Midbrain (tissue), 1 donor: ENCODE measurements at places on chromosomes 13 and 19.

DNA sequence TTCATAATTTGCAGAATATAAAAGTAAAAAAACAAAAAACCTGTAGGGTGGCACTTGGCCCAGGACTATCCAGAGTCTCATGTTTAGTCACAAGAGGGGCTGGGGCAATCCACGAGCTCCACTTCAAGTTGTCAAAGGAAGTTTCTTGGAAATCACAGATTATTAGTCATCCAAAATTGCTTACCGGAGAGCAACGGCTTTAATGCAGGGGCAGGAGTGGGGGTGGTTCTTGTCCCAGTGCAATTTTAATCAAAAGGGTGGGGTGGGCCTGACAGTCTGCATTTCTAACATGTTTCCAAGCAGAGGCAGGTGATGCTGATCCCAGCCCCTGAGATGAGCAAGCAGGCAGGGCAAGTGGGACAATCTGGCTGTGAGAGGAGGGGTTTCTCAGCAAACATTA, 233.9 kb downstream of the ABCC4 start:
- DNase-seq = no peak

- no peak for DNase-seq
Observed at GRCh38 chr13:100356426-100356825, 232.2 kb downstream of the GGACT start.

- DNase-seq = no peak
Observed at GRCh38 chr19:45554481-45554880, 30.1 kb downstream of the OPA3 start.

- peak; percentile 92 for DNase-seq
Observed at GRCh38 chr19:10227026-10227971, 3.8 kb downstream of the S1PR2 start.

- DNase-seq = no peak
Observed at GRCh38 chr13:87889254-87889653, 218.1 kb downstream of the SLITRK5 start.

DNA sequence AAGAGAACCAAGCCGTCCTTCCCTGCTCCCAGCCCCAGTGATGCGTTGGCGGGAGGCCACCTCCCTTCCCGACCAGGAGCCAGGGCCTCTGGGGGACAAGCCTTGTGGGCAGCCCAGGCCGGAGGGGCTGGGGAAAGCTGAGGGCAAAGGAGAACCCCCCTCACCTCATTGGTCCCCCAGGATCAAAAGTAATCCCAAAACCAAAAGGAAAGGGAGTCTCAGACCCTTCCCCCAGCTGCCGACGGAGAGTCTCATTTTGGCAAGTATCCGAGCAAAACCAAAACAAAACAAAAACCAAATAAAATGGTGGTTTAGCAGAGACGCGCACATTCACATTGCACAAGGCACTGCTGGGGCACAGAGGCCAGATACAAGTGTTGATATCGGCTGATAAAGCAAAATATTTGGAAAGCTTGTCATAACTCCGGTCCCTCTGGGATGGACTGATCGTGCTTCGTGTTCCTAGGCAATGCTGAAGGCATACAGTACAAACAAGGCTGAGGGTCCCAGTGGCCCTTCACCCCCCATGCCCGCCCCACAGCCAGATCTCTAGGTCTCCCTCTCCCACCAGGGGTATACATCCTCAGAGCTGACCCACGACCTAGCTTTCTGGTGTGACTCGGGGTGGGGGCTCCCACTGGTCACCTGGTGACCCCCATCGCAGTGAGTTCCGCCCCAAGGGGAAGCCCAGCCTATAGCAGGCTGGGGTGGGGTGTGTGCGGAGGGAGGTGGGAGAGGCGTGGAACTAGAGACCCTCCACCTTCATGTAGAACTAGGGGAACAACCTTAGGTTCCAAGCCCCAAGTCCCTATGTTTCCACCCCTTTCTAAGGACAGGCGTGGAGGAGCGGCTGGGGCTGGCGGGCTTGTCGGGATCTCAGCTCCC, 2.1 kb downstream of the CEBPA start:
- no peak for DNase-seq

GRCh38 chr19:53981376-53981951, 10.0 kb upstream of the CACNG6 start:
- DNase-seq = no peak

DNA sequence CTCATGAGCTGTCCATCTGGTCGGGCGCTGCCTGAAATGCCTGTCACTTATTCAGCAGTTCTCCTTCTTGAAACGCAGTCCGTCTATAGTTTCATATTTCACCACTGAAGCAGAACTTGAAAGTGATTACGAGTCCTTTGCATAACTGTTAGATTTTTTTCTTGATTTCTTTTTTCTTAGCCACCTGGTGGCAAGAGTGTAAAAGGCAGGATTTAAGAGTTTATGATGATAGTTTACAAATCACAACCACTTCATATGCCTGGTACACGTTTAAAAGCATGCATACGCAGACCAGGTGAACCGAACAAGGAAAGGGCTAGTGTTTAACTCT, 45.8 kb downstream of the GGACT start:
- DNase-seq = no peak

DNA sequence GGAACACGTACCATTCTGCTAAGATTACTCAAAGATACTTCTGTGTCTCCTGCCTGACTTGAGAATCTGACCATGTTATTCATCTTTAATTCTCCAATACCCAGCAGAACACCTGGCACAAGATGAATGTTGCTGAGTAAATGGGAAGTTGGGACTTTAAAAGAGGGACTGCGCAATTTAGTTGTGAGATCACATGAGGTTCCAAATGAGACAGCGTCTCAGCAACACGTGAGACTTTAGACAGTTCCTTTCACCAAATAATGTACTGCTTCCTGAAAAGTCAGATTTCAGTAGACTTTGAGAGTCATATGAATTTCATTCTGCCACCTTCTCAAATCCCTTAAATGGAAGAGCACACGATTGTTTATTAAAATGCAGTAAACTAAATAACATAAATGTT, 36.7 kb downstream of the DOCK9 start:
- no peak for DNase-seq

GRCh38 chr19:38778733-38779132, 5.4 kb upstream of the LGALS7 start:
- DNase-seq = no peak

DNA sequence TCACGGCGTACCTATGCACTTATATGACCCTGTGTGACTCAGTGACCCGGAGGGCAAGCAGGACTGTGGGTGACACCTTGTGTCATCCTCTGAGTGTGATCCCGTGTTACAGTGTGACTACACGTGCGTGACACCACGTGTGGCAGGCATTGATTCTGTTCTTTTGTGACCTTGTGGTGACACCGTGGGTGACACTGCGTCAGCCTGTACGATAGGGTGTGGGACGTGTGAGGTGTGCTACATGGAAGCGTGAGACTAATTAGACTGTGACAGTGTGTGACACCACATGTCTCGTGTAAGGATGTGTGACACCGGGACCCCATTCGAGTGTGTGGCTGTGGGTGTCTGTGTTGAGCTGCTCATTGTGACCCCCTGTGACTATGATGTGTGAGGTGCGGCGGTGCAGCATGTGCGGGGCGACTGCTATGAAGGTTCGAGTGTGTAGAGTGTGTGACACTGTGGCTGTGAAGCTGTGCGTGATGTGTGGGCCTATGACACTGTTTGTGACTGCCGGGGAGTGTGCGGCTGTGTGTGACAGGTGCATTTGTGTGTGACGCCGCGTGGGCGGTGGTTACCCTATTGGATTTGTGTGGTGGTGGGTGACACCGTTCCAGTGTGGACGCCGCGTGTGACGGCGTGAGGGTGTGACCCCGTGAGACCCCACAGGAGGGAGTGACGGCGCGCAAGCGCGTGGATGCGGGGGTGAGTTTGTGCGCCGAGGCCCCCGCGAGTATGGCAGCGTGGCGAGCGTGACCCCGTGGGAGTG, 399 bp upstream of the SPTBN4 start:
- DNase-seq = peak; percentile 51

DNA sequence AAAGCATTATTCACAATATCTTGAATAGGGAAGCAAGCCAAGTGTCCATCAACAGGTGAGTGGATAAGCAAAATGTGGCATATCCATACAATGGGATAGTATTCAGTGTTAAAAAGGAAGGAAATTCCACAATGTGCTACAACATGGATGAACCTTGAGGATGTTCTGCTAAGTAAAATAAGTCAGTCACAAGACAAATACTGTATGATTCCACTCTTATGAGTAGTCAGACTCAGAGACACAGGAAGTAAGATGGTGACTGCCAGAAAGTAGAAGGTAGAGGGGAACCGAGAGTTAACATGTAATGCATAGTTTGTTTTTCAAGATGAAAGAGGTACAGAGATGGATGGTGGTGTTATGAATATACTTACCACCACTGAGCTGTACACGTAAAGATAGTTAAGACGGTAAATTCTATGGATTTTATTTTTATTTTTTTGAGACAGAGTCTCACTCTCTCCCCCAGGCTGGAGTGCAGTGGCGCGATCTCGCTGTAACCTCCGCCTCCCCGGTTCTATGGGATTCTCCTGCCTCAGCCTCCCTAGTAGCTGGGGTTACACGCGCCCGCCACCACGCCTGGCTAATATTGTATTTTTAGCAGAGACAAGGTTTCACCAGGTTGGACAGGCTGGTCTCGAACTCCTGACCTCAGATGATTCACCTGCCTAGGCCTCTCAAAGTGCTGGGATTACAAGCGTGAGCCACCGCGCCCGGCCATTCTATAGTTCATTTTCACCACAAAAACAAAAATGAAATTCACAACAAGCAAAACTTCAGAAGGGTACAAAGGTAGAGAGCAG, 1.0 kb upstream of the CHAMP1 start:
- DNase-seq = no peak

GRCh38 chr19:47446534-47447469, 24.9 kb downstream of the SLC8A2 start:
- DNase-seq = no peak

GRCh38 chr13:40585911-40586471, 80.5 kb downstream of the FOXO1 start:
- no peak for DNase-seq

GRCh38 chr13:78465250-78465649, 138.1 kb downstream of the POU4F1 start:
- DNase-seq = no peak

- no peak for DNase-seq
Observed at GRCh38 chr13:20217168-20217567, 15.0 kb downstream of the GJB6 start.

DNA sequence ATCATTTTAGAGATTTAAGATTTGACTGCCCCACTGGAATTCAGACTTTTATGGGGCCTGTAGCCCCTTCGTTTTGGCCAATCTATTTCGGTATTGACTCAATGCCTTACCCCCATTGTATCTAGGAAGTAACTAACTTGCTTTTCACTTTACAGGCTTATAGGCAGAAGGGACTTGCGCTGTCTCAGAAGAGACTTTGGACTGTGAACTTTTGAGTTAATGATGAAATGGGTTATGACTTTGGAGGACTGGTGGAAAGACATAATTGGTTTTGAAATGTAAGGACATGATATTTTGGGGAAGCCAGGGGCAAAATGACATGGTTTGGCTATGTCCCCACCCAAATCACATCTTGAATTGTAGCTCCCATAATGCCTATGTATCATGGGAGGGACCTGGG, 463.0 kb upstream of the KLHL1 start:
- DNase-seq = no peak

DNA sequence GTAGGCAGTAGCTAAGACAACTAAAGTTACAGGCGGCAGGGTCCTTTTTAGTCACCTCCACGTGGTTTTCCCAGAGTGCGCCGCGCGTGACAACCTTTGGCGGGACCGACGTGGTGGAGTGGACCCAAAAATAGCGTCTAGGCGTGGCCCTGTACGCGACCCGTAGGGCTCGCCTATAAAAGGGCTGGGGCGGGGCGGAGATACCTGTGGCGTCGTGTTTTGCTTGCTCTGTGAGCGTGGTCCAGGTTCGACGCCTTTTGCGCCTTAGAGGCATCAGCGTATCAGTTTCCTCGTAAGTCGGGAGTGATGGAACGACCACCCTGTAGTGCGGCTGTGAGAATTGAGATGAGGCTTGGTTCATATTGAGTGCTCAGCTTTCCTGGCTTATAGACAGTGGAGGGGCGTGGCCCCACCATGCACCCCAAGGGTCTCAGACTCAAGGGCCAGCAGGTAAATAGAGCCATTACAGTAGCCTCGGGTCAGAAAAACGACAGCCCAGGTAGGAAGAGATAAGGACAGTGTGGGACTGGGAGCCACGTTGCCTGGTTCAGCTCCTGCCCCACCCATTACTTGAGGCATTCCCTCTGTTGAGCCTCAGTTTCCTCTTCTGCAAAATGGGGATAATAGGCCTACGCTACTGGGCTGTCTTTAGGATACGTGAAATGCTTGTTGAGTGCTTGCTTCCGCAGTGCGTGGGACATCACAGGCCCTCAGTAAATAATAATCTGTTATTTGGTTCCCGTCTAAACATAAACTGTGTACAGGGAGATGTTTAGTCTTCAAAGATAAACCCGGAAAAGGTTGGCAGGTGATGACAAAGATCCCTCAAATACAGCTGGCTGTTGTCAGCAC, 693 bp upstream of the TMED1 start:
- DNase-seq = no peak

DNA sequence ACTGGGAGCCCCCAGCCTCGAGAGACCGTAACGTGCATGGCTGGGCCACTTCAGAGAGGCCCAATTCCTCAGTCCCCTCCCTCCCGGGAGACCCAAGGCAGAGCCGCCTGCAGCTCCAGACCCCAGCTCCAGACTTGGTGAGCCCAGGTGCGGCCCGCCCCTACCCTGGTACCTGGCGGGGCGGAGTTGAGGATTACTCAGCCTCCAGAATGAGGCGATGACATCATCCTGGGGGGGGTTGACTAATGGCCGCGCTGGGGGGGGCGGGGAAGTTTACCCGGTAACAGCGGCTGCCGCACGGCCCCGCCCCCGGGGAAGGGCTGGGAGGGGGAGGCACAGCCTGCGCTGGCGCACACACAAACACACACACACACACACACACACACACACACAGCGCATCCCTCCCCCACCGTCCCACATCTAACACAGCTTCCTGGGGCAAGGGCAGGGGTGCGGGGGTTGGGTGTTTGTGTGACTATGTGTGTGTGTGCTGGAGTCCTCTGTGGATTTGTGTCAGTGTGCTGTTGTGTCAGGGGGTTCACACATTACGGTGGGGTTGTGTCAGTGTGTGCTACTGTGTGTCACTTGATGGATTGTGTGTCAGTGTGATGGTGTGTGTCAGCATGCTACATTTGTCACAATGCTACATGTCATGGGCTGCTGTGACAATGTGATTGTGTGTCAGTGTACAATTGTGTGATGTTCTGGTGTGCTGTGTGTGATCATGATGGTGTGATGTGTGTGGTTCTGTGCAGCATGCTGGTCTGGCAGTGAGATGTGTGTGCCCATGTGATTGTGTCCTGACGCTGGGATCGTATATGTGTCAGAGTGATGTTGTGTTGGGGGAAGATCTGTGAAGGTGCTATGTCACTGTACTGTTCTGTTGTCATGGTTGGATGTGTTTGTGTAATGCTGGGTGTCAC, 10.3 kb upstream of the BBC3 start:
- peak; percentile 55 for DNase-seq

- no peak for DNase-seq
Observed at GRCh38 chr13:41649659-41650058, 192.3 kb downstream of the RGCC start.
